ENCODE measurements at places on chromosomes 13 and 19. TPM values are rescaled to one million over a fixed set of nuclear protein-coding genes. Genes with fewer than 3 reads are reported as not detected.

The ACTMAP gene
- total RNA-seq = 4.5 TPM

The ZNF554 gene
- 3.3 TPM for total RNA-seq

The NLRP7 gene
- total RNA-seq = not detected

The POSTN gene
- 1.6 TPM for total RNA-seq

The BEST2 gene
- not detected for total RNA-seq

The NRTN gene
- total RNA-seq = 0.17 TPM

The ZNF491 gene
- 2.9 TPM for total RNA-seq

The LILRB4 gene
- total RNA-seq = not detected
